ENCODE measurements at places on chromosomes 16 and 17. TPM values are rescaled to one million over a fixed set of nuclear protein-coding genes. Genes with fewer than 3 reads are reported as not detected.
A peak's percentile ranks its signal among the peaks of the same experiment; 100 is the strongest.

UBE2I gene
- polyA plus RNA-seq, result 160 TPM

- DNase-seq, result no peak
These were observed 16.3 kb downstream of the USP31 start for GRCh38 chr16:23132775-23133463.

TPSG1 gene
- polyA plus RNA-seq, result 0.35 TPM

- no peak for DNase-seq
These were observed 2.0 kb downstream of the P2RX1 start for GRCh38 chr17:3914312-3914670.

CYB5B gene
- polyA plus RNA-seq, result 127 TPM

TMUB2 gene
- polyA plus RNA-seq, result 45.6 TPM

DNA sequence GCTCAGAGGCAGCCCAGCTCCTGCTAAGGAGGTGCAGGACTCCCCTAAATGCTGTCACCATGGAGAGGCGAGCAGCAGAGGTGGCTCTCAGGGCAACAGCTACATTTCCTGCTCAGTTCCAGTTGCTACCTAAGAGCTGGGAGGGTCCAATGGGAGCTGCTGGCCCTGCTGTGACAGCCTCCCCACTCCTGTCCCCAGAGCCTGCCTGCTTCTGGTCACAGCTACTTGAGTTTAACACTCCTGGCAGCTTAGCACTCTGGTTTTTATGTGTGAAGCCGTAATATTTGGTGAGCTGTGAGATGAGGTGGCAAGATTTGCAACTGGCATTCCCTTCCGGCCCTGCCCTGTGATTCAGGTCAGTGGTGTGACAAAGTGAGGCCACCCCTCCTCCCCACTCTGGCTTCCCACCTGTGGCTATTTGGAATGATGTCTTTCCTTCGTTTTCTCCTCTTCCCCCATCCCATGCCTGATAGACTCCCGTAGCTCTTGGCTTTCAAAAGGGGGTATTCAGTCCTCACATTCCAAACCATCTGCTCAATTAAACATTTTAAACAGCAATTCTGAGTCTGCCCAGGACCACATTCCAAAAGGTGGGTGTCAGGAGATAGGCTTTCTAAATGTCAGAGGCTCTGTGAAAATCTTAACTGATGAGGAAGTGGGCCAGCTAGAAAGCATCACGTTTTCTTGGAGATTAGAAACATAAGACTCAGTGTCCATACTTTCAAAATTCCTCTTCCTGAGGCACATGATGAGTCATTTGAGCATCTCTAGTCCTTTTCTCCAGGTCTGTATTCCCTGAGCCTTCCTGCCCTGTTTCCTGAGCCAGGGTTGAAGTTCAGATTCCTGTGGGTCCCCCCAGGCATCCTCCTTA lies 42.6 kb upstream of the SKAP1 start:
- no peak for DNase-seq

SLC6A4 gene
- 1.7 TPM for polyA plus RNA-seq

KRT16 gene
- not detected for polyA plus RNA-seq

DNA sequence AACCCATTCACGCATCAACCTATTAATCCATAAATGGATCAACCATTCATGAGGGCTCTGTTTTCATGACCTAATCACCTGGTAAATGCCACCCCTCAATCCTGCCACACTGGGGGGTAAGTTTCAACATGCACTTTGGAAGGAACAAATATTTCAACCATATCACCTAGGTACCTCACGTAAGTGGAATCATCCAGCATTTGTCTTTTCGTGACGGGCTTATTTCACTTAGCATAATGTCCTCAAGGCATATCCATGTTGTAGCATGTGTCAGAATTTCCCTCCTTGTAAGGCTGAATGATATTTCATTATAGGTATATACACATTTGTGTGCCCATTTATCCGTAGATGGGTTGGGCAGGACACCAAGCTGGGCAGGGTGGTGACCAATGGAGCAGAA lies 35.6 kb downstream of the ANKRD40 start:
- DNase-seq, result no peak

GRCh38 chr17:46205975-46206374 lies 12.7 kb upstream of the KANSL1 start:
- no peak for DNase-seq

- DNase-seq, result no peak
These were observed 16.7 kb downstream of the IL34 start for GRCh38 chr16:70662991-70663523.

KRTAP9-8 gene
- polyA plus RNA-seq, result not detected

GRCh38 chr17:8294814-8295316 lies 335 bp downstream of the SLC25A35 start:
- DNase-seq, result no peak

GRCh38 chr16:65619606-65620005 lies 497.7 kb upstream of the CDH11 start:
- DNase-seq, result no peak

DNA sequence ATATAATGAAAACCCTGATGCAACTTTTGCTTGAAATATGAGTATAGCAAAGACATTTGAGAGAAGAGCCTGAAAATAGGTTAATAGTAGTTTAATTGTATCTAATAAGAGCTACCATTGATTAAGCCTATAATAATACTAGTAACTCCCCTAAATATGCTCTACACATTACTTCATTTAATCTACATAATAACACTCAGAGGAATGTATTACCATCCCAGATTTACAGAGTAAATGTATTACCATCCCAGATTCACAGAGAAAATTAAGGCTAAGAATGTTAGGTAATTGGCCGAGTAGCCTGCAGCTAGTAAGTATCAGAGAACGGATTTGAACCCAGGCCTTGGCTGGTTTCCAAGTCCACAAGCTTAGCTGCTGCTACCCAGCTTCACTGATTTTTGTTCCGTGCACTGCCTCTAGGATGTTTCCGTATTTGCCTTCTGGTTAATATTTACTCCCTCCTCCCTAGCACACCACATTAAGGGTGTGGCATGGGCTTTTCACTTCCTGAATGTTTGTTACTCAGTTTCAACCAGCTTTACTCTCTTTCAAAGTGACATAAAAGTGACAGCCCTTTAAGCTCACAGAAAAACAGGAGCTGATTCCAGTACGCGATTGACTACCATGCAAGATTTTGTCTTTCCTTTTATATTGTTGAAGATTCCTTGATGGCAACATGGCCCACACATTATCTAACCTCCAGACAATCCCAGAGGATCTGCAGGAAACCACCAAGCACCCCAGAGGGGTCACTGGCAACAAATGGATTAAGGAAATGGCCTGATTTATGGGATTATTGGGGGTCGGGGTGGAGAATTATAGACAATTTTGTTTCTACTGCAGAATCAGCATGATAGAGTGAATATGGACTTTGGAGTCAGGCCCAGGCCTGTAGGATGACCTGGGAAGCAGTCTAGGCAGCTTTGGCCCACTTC lies 26.7 kb upstream of the TOX3 start:
- DNase-seq, result no peak

DNA sequence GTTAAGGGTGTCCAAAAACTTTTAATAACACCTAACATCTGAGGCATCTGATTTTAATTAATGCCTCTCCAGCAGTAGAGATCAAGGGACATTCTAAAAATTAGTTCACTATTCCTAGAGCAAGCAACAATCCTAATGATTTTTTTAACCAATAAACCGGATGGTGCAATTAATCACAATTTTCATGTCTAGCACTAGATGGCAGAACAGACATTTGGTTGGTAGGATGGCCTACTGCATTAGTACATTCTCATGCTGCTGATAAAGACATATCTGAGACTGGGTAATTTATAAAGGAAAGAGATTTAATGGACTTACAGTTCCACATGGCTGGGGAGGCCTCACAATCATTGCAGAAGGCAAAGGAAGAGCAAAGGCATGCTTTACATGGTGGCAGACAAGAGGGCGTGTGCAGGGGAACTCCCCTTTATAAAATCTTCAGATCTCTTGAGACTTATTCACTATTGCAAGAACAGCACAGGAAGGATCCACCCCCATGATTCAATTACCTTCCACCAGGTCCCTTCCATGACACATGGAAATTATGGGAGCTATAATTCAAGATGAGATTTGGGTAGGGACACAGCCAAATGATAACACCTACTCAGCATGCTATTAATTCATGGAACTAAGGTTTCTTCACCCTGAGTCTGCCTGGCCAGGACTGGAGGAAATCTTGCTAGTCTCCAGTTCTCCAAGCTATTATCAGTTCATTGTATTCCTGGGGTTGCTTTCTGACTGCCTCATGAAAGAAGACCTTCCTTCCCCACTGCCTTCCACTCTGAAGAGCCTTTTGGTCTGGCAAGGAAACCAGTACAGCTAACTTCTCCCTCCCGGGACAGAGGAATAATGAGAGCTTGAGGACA lies 24.8 kb downstream of the HS3ST3A1 start:
- no peak for DNase-seq

GRCh38 chr16:79601931-79602627 lies 1.5 kb upstream of the MAF start:
- DNase-seq, result peak; percentile 92

DNA sequence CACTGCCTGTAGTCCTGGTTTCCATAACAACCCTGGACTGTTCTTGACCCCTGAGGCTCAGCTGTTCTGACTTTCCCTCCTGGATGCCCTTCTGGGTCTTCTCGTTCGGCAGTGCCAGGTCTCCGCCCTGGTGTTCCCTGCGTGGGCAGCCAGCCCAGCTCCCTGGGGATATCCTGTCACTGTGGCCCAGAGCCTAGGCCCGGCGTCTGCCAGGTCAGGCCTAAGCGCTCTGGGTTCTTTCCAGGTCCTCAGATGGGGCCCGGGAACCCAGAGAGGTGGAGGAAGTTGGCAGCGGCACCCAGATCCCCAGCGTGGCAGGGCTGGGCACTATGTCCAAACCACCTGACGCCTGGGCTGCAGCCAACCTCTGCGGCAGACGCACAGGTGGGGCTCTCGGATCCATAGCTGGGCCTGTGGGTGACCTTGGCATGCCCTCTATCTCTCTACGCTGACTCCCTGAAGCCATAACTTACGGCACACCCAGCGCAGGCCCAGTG lies 12.5 kb upstream of the ATP2A3 start:
- DNase-seq, result no peak

ZFP3 gene
- polyA plus RNA-seq, result 8.1 TPM

OR1F1 gene
- polyA plus RNA-seq, result not detected

- peak; percentile 54 for DNase-seq
These were observed 586 bp downstream of the UBALD2 start for GRCh38 chr17:76265624-76266243.

CDK5R1 gene
- 3.9 TPM for polyA plus RNA-seq

DNA sequence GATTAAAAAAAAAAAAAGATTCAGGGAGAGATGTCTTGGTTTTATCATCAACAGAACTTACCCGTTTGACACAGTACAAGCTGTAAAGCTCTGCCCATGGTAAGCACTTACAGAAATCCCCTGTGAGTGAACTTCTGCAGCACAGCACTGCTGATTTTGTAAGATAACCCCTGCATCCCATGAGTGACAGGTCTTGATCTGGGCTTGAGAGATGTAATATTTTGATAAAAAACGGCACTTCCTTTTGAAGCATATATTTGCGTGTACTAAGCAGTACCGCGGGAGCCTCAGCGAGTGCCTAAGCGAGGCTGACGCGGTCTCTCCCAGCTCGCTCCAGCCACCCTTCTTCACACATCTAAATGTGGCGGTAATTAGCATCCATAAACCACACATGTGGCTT lies 50.5 kb downstream of the IKZF3 start:
- no peak for DNase-seq

TMED6 gene
- polyA plus RNA-seq, result 2.6 TPM

- DNase-seq, result no peak
These were observed 152.6 kb downstream of the CMIP start for GRCh38 chr16:81597079-81597658.

- DNase-seq, result peak; percentile 72
These were observed 1.0 kb downstream of the LYRM1 start for GRCh38 chr16:20901436-20902112.

SKAP1 gene
- 1.3 TPM for polyA plus RNA-seq

SECTM1 gene
- polyA plus RNA-seq, result 1.4 TPM

- no peak for DNase-seq
These were observed 13.7 kb upstream of the AKAP10 start for GRCh38 chr17:19991252-19991885.

CDK10 gene
- polyA plus RNA-seq, result 102 TPM

DNA sequence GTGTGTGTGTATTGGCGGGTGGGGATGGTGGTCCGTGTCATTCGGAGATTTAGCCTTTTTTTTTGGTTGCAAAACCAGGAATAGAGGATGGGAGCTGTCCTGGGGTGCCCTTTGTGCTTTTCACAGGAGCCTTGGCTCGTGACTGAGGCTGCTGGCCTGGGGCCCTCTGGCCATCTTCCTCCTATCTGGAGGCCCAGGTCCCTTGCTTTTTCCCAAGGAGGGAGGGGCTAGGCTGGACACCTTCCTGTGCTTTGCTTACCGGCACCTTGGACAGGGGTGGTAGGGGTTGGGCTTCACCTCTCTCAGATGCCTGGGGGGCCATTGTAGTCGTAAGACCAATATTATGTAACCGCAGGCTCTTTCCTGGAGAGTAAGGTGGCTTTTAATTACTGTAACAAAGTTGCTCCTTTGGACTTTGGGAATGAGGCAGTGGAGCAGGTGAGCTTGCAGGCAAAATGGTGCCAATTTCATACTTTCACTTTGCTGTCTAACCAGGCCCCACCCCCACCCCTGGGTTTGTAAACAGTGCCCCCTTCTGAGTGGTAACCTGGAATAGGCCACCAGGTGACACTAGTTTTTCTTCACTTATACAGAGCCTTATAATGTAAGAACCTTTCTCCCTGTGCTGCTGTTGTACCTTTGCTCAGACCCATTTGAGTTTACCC lies 1.2 kb downstream of the DYNLL2 start:
- DNase-seq, result peak; percentile 17

NKD1 gene
- polyA plus RNA-seq, result 48.2 TPM

DNA sequence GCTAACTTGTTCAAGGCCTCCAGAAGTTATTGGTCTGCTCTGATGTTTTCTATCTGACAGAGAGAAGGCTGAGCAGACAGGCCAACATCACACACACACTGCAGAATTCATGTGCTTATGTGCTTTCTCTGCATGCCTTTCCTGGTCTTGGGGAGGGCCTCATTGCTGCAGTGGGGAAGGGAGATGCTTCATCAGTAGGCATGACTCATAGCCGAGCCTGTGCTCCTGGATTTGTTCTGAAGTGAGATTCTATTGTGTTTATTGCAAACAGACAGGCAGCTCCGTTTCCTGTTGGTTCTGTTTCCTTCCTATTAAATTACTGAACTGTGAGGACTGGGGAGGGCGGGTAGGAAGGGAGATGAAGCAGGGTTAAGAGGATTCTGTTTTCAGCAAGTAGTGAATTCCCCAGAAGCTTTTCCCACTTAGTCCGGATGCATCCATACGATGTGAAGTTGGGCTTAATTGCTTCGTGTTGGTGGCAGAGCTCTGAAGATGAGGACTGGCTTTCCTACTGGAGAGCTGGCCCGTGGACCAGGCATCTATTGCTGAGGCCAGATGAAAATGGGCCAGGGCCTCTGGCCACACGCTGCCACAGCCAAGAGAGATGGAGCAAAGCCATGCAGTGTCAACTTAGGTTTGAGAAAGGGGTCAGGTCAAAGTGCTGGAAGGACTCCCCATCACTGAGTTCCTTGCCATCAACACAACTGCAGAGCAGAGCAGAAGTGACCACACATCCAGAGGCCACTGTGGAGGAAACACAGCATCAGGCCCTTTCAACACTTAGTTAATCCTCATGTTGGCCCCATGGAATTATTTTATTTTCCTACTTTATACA lies 179.3 kb downstream of the UTP18 start:
- no peak for DNase-seq

- no peak for DNase-seq
These were observed 10.8 kb downstream of the TP53 start for GRCh38 chr17:7676533-7676932.

C16orf96 gene
- polyA plus RNA-seq, result 0.54 TPM
